Muscle of arm (tissue), 14 donors: ENCODE measurements at places on chromosomes 2 and 18.

GRCh38 chr2:174970092-174970491 lies 35.1 kb downstream of the CHN1 start:
- no peak for DNase-seq

GRCh38 chr2:164913640-164914350 lies 41.5 kb downstream of the SLC38A11 start:
- DNase-seq: no peak

DNA sequence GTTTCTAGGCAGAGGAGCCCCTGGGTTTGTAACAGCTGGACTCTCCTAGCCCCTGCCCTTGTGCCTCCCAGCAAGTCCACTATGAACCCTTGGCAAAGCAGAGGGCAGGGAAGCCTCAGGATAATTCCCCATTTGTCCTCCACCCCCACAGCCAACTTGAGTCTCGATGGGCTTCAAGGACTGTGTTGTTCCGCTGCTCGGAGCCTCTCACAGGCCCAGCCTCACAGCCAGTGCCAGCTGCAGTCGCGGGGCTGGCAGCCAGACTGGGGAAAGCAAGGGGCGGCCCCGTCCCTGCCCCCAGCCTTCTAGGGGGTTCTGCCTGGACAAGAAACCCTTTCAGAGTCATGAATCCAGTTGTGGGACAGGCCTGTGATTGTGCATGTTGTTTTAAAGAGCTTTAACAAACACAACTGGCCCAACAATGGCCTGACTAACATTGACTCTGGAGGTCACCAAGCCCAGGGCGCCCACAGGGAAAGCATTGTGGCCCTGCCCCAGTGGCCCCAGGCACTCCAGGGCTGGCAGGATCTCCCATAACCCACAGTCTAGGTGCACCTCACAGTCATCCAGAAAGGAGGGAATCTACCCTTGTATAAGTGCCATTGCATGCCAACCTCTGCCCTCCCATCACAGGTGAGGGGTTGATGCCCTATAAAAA lies 71.8 kb upstream of the DAPL1 start:
- DNase-seq: no peak

DNA sequence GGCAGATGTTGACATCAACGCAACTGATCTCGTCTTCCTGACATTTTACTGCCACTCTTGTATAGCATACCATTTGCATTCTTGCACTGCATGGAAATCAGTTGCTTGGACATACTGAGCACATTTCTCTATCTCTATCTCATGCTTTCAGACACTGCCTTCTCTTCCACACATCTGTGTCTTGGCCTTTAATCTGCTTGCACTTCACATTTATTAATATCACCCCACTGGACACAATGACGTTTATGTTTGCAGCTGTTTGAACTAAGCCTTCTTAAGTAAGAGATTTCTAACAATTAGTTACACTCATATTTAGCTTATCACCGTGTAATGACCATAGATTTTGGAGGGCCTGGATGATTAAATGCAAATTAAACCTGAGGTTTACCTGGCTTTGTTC lies 229.8 kb upstream of the CDH19 start:
- no peak for DNase-seq

- no peak for DNase-seq
These were observed 241.6 kb upstream of the FN1 start for GRCh38 chr2:215677481-215677880.
